ENCODE measurements at places on chromosomes 2 and 18.
A peak's percentile ranks its signal among the peaks of the same experiment; 100 is the strongest.

- peak; percentile 59 for DNase-seq
Measured at GRCh38 chr2:84938194-84938879, 32.6 kb upstream of the KCMF1 start.

GRCh38 chr2:41972179-41972578 lies 75.6 kb upstream of the PKDCC start:
- DNase-seq = no peak

DNA sequence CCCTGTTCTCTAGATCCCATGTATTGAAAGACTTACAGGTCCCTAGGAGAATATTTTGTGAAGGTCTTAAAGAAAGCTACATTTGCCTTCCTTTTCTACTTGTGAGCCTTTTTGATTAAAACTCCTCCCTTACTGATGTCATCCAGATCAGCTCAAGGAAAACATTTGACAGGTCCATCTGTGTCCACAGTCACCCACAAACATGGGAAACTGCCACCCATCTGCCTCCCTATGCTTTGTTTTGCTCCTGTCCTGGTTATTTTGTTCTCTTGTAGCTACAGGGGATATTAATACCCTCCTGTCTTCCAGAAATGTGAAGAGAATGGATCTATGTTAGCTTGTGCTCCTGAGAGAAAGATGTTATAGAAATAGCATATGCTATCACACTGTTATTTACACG lies 203.6 kb upstream of the GALNT5 start:
- DNase-seq = no peak

DNA sequence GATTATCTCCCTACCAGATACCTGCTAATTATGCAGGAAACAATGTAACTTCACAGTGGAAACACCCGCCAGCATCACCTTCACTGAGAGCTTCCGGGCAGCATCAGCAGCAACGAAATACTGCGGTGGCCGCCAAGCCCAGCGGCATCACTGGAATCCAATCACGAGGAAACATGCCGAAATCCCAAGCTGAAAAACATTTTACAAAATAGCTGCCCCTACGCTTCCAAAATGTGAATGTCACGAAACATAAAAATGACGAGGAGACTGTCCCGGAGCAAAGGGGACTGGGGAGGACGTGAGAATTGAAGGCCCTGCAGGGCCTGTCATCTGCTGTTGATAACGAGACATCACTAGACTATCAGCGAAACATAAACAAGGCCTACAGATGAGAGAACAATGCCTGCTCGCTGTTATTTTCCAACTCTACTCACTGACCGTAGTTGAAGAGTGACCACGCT lies 82.6 kb downstream of the HDAC4 start:
- no peak for DNase-seq

GRCh38 chr2:152600697-152601096 lies 116.6 kb downstream of the PRPF40A start:
- no peak for DNase-seq

DNA sequence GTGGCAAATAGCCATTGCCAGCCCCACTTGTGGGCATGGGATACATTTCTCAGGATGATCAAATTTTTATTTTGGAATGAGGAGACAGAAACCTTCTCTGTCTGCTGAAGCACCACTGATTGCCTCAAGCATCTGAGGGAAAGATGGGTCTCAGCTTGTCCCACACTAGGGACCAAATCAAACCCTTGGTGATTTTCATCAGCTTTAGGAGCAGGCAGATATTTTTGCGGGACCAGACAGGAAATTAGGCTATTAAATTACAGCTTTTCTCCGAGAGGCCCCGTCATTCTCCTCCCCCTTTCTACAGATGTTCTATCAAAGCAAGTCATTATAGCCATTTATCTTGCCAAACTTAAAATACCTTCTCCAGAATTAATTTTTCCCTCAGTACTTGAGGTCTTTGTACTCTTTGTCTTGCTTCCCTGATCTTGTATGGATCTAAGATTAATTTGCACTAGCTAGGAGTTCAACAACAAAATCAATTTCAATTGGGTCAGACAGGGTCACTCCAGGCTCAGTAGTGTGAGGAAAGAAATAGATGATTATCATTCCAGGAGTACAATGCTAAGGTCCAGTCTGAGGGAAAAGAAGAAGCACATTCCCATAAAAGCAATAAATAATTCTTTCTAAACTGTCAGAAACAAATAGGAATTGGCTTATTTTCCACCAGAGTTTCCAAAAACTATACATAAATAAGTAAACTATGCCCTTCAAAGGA lies 818.1 kb upstream of the SOX11 start:
- no peak for DNase-seq

- DNase-seq = no peak
Measured at GRCh38 chr2:74201596-74201995, 3.2 kb downstream of the MTHFD2 start.

DNA sequence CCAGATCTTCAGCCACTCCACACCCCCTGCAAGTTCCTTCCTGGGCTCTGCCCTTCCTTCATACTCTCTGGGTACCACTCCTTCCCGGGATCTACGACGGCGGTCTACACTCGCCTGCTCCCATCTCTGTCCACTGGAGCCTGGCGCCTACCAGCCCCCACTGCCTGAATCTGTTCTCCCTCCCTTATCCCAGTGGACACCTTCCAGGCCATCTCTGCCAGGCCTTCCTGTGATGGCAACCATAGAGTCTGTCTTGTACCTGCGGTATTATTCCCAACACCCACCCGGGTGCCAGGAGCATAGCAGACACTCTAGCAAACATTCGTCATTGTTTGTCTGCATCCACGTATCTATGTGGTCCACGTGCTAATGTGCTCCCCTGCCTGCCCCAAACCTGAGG lies 140.9 kb downstream of the ZFP36L2 start:
- no peak for DNase-seq

GRCh38 chr2:64021578-64021977 lies 2.4 kb upstream of the VPS54 start:
- DNase-seq = no peak

- no peak for DNase-seq
Measured at GRCh38 chr2:205684871-205685313, 2.6 kb downstream of the NRP2 start.

GRCh38 chr2:38187541-38188011 lies 111.6 kb upstream of the CYP1B1 start:
- peak; percentile 21 for DNase-seq

DNA sequence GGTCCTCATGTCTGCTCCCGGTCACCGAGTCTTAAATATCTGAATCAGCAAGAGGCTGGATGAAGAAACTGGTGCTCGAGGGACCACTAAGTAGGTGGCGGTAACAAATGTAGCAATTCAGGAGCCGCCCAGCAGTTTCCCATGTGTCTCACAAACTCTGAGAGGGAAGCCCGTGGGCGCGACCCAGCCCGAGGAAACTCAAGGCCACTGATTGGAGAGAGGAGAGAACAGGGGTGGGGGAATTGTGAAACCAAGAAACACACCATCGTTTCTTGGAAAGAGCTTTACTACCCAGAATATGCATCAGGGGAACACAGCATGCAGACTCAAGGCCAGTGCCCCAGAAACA lies 10.8 kb downstream of the MLPH start:
- DNase-seq = no peak

DNA sequence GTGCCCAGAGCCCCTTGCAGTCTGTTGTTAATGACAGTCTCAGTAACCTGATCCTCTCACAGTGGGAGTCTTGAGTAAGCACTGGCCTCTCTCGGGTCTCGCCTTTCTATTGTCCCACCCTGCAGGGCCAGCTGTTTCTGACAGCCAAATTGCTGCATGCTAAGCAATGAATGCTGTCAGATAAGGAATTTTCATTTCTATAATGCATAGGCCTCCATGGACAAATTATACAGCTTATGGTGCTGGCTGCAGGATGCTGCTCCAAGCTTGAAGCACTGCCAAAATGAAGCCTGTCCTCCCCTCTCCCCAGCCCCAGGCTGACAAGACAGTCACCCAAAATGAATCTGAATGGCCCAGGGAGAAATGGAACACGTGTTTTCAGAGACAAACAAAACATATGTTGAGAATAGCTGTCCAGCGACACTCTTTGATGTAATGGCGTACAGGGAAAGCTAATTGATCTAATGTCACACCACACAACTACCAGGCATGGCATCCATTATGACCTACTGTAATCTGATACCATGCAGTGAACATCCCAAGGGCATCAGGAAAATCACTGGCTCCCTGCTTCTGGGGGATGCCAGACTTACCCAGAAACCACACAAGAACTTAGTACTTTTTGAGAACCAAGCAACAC lies 36.8 kb downstream of the ACVR1 start:
- DNase-seq = peak; percentile 47

DNA sequence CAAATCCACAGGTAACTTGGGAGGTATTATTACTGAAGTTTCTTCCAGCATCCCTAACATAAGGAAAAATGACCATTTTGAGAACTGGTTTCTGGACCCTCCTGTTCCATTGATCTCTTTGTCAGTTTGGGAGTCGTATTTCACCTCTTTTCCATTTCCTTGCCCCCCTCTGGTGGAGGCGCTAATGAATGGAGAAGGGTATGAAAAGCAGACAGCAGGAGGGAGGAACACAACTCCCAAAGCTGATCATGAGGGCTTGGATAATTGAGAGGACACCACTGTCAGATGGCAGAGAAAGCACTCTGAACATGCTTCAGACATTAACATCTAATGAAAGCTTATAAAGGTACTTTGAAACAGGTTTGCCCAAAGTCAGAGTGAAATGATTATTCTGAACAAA lies 56.6 kb upstream of the TLK1 start:
- no peak for DNase-seq

GRCh38 chr2:47282621-47283272 lies 120.2 kb upstream of the MSH2 start:
- DNase-seq = no peak

GRCh38 chr18:13336841-13337240 lies 118.3 kb downstream of the LDLRAD4 start:
- DNase-seq = no peak

- no peak for DNase-seq
Measured at GRCh38 chr2:187372213-187372612, 75.8 kb downstream of the CALCRL start.

GRCh38 chr18:39960550-39960949 lies 1994.5 kb upstream of the PIK3C3 start:
- DNase-seq = no peak

DNA sequence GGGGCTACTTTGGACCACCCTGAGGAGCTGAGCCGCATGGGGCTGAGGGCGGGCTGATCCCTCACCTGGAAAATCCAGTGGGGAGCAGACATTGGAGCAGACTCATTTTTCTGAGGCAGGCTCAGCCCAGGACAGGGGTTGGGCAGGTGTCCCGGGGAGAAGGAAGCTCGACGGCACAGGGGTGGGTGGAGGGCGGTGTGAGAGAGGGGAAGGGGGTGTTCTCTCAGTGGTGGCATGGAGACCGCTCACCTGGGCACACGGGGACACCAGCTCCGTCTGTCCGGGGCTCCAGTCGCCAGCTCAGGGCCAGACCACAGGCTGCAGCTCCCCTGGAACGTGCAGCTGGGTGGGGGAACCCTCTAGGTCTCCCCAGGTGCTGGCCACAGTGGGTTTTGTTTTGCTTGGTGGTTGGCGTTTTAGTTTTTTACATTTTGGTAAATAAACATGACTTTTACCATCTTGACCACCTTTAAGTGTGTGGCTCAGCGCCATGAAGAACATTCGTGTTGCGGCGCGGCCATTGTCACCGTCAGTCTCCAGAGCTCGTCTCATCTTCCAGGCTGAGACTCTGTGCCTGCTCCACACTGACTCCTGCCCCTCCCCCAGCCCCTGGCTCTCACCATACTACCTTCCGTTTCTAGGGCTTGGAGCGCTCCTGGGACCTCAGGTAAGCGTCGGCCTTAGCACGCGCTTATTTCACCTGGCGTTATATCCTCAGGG lies 4.3 kb upstream of the MAB21L4 start:
- no peak for DNase-seq

GRCh38 chr18:60022671-60023276 lies 123.0 kb downstream of the PMAIP1 start:
- no peak for DNase-seq

DNA sequence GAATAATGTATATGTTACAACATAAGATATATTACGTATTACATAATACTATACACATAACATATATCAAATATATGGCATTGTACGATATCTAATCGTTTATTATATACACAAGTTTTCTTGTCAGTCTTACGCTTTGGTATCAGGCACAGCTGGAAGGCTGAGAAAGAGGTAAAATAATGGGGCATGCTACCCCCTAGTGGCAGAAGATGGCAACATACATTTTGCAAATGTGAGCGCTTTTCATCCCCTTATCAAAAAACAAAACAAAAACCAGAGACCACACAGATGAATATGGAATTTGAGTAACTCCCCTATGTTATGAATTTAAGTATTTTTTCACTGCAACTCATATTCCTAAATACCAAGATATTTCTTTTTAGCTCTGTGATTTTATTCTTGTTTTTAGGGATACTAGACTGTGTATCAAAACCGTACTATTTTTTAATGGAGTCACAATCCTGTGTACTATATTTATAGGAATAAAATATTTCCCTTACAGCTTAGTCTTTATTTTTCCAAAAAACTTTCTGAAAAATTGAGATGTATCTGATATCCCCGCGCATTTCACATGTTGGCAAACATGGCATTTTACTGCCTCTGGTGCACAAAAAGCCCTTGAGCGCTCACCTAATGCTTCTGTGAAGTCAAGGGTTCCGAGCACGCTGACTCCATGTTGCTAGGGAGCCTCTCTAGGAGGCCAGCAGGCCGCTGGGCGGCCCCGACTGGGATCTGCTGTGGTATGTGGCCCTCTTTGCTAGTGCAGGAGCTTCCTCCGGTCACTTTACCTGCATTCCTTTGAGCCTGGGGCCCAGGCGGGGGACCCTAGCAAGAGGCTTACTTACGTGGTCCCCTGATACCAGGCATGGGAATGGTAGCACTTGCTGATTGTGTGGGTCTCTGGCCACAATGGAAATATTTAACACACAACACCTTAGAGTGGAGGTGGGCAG lies 62.5 kb downstream of the SLC4A3 start:
- peak; percentile 67 for DNase-seq

- peak; percentile 28 for DNase-seq
Measured at GRCh38 chr2:173884025-173884802, 81.0 kb downstream of the SP3 start.

GRCh38 chr2:157172239-157172638 lies 85.3 kb upstream of the GALNT5 start:
- no peak for DNase-seq

DNA sequence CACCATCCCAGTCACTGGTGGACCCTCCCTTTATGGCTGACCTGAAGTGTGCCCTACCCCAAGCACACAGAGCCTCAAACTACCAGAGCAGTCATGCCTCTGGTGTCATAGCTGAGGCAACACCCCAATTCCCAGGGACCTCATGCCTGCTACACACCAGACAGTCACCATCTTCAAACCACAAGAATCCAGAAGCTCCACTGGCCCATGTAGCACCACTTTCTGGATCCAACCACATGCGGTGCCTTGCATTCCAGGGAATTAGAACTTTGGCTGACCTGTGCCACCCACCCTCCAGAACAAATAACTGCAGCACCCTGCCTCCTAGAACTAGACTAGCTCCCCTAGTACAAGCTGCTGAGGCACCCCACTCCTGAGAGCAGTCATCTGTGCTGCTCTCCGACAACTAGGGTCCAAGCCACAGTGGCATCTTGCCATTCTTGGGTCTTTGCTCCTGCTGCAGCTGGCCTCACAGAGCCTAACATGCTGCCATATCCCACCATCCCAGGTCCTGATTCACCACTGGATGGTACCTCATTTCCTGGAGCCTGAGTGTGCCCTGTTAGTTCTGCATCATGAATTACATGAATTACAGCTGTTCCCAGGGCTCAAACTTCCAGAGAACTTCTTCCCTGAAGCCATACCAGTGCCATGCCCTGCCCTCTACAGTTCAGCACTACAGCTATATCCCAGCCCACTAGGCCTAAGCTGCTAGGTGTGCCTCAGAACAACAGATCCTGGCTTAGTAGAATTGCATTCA lies 243.8 kb upstream of the CHST9 start:
- DNase-seq = no peak

GRCh38 chr18:36200354-36200771 lies 13.1 kb downstream of the MOCOS start:
- no peak for DNase-seq

- DNase-seq = no peak
Measured at GRCh38 chr2:222108957-222109585, 189.7 kb downstream of the PAX3 start.

Data from SW480 (cell line).